Myocyte (in vitro differentiated cells): ENCODE measurements at places on chromosomes 1 and 21. TPM values are rescaled to one million over a fixed set of nuclear protein-coding genes. Genes with fewer than 3 reads are reported as not detected.

DNA sequence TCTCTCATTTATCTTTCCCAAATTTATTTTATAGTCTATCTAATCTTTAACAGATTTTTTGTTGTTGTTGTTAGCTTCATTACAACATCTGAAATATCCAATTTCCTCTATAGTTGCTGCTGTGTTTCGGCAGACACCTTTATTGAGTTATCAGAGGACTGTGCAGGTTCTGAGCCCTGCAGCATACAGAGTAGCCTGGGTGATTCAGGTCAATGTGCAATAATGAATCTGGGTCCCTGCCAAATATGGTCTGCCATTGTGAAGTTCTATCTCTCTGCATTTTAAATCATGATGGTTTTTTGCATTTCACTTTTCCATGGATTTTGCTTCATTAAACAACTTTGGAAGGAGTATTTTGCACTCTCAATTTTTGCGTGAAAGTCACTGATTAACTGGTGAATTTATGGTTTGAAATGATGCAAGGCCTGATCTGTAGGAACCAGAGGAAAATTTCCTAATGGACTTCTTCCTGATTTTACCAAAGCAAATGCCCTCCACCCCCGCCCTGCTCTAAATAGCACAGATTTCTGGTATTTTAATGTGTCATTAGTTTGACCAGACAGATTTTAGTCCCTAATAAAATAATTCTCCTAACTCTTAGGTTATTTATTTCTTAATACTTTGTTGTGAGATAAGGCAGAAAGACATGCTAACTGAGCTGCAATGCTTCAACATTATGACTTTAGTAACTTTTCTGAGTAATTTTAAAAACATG lies 402.3 kb downstream of the PTBP2 start:
- no peak for DNase-seq

DNA sequence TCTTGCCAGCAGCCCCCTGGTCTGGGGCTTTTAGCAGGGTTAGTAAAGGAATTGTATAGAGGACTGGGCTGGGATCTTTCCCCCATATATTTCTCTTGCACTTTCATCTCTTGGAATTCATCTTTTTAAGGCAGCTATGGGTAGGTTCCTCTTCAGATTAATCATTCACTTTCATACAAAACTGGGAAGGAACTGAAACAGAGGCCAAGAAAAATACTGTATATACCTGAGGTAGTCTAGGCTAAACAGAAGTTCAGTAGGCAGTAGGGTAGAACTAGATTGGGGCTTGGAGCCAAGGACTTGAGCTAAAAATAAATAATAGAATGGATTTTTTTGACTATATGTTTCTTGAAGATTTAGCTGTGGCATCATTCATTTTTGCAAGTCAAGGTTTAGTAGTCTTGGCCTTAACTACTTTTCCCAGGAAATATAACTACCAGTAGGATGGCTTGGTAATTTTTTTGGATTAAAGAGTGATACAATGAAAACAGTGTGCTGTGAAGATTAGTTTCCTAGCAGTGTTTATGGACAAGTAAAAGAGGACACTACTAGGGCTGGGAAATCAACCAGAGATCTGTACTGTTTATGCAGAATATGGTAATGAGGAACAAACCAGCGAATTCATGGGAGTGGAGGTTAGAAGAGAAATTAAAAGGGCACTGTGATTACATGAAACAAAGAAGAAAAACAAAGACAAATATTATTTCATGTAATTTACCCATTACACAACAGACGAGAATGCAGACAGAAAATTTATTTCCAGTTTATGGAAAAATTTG lies 50.9 kb upstream of the PTGS2 start:
- no peak for DNase-seq

DNA sequence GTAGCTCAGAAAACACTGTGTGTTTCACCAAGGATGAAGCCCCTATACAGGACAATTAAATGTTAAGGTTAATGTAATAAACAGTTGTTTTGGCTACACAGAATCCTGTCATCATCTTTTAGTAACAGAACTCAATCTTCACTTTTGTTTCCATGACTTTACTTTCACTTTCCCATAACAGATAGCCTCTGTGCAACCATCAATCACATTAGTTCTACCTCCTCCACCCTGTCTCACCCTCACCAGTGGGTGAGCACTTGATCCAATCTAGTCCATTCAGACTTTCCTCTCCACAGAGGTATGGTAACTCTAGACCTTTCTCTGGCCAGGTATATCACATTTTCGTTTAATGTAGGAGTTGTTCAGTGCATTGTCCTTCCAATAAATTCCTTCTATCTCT lies 1018.5 kb downstream of the ADGRL2 start:
- no peak for DNase-seq

DNA sequence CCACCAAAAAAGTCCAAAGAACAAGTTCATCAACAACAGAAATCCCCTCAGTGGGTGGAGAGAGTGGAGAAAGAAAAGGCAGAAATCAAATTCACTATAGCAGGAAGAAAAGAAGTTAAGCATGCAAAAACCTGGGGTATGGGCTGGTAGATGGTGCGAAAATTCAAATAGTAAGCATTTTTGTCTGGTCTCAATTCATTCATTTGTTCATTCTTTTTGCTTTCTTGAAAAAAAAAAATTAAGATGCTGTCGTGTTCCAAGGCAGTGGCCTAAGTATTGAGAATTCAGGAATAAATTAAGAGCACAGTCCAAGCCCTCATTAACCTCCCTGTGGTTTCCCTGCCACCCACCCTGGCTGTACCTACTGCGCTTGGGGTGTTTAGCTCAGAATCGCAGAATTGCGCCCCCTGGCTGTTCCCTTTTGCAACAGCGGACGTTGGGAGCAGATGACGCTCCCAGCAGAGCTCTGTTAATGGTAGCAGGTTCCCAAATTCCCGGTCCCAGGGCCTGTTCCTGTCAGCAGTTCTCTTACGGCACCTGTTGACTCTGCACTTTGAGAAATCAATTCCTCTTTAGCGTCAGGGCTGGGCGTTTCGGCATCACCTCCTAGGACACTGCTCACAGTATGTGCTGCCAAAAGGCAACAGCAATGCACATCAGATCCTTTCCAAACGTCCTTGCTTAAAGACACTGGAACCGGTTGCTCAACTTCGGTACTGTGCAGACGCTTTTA lies 34.0 kb upstream of the SSX2IP start:
- no peak for DNase-seq

GRCh38 chr1:245686446-245687030 lies 531.8 kb downstream of the KIF26B start:
- DNase-seq: no peak

DNA sequence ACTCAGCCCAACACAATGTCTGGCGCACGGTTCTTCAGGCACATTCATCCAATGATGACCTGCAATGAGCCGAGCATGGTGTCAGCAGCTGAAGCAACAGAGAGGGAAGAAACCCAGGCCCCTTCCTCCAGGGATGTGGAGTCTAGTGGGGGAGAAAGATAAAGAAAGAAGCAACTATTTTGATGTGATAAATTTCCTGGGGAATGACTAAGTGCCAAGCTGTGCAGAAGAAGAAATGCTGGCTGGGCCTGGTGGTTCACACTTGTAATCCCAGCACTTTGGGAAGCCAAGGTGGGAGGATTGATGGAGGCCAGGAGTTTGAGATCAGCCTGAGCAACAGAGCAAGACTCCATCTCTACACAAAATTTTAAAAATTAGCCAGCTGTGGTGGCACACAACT lies 561.8 kb downstream of the KIF26B start:
- peak; percentile 10 for DNase-seq

DNA sequence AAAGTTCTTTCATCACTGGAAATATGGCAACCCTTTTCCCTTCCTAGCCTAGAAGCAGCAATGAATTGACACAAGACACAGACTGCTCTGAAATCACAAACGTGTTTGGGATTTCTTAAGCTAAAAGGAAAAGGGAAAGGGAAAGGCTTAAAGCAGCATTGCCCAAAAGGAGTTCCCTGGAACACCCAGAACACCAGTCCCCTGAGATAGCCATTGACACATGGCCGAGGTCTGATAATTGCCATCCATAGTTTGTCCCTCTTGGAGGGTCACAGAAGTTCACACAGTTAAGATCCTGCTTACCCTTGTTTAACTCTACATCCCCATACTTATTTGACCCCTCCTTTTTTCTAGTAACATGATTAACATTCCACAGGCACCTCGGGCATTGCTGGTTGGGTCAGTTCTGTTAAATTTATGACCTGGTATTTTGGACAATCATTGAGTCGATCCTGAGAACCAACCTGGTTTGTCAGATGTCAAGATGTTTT lies 72.9 kb downstream of the ZNF281 start:
- DNase-seq: no peak

GRCh38 chr1:15949453-15950245 lies 26.3 kb downstream of the ZBTB17 start:
- peak; percentile 98 for DNase-seq

DNA sequence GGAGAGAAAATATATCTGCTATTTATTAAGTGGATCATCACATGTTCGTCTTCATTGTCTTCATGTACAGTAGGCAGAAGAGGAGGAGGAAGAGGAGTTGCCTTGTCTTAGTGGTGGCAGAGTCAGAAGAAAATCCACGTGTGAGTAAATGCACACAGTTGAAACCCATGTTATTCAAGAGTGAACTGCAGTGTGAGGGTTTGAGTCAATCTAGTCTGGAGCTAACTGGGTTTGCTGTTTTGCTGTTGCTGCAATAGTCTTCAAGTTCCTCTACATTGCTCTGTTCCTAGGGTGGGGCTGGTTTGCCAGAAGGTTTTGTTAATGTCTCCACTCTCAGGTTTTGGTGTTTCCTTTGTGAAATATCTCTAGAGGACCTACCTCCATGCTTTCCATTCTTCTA lies 3.1 kb upstream of the CD1A start:
- no peak for DNase-seq

DNA sequence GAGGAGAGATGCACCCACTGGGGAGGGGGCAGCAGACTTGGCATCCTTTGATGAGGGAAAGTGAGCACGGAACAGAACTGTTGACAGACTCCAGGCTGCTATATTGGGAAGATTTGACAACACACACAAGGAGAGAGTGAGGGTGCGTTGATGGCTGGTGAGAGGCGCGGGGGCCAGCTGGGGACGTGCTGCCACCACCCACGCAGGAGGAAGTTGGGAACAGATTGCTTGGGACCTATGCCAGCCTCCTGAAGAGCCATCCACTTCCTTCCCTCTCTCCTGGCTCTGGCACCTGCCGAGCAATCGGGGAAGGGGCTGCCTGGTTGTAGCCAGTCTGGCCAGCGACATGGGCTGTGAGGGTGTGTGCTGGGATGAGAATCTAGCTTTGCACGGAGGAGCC lies 223.7 kb upstream of the CSF3R start:
- DNase-seq: no peak

GRCh38 chr1:107139833-107140702 lies 771 bp upstream of the NTNG1 start:
- peak; percentile 16 for DNase-seq

The CELF3 gene
- not detected in 2 replicates for total RNA-seq

The RCSD1 gene
- total RNA-seq: 121 and 176 TPM in 2 replicates

The HSF2BP gene
- total RNA-seq: 2.3 and 3.2 TPM in 2 replicates

The COG2 gene
- 75.1 and 86.4 TPM in 2 replicates for total RNA-seq

The GJC2 gene
- 0.26 and 0.80 TPM in 2 replicates for total RNA-seq

The AMY1B gene
- total RNA-seq: not detected in 2 replicates

The TRIM63 gene
- 18.6 and 26.2 TPM in 2 replicates for total RNA-seq

The CACHD1 gene
- total RNA-seq: not detected in 2 replicates

The FCRL6 gene
- total RNA-seq: not detected in 2 replicates

The CNN3 gene
- 274 and 305 TPM in 2 replicates for total RNA-seq

The SPRR1A gene
- not detected in 2 replicates for total RNA-seq
